Activated naive CD4-positive, alpha-beta T cell (primary cell): ENCODE measurements at places on chromosomes 6 and 20.

DNA sequence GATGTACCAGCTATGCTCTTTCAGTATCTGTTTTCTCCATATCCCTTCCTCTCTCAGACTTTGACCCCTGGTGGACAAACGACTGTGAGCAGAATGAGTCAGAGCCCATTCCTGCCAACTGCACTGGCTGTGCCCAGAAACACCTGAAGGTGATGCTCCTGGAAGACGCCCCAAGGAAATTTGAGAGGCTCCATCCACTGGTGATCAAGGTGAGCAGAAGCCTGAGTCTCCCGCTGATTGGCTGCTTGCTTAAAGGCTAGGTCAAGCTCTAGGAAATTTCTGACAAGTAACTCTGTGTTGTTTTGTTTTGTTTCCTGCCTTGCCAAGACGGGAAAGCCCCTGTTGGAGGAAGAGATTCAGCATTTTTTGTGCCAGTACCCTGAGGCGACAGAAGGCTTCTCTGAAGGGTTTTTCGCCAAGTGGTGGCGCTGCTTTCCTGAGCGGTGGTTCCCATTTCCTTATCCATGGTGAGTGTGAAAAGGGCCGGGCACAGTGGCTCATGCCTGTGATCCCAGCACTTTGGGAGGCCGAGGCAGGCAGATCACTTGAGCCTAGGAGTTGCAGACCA is 28.6 kb downstream of the C6orf89 start:
- no peak for DNase-seq

GRCh38 chr6:3825851-3826581 is 23.2 kb upstream of the FAM50B start:
- no peak for DNase-seq

GRCh38 chr6:124769811-124770544 is 192.3 kb upstream of the RNF217 start:
- no peak for DNase-seq

- DNase-seq: no peak
These were observed 43.3 kb downstream of the SCP2D1 start for GRCh38 chr20:18856873-18857272.

GRCh38 chr6:115216835-115217234 is 843.9 kb downstream of the FRK start:
- DNase-seq: no peak

DNA sequence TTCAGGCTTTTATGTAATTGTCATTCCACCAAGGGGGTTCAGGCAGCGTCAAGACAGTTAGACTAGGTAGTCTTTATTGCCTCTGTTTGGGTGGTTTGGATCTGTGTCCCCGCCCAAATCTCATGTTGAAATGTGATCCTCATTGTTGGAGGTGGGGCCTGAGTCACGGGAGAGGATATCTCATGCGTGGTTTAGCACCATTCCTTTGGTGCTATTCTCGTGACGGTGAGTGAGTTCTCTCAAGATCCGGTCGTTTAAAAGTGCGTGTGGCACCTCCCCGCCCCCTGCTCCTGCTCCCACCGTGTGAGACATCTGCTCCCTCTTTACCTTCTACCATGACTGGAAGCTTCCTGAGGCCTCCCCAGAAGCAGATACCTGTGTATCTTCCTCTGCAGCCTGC is 51.3 kb upstream of the FOXC1 start:
- DNase-seq: no peak
